ENCODE measurements at places on chromosomes 1 and 21. TPM values are rescaled to one million over a fixed set of nuclear protein-coding genes. Genes with fewer than 3 reads are reported as not detected.

DNA sequence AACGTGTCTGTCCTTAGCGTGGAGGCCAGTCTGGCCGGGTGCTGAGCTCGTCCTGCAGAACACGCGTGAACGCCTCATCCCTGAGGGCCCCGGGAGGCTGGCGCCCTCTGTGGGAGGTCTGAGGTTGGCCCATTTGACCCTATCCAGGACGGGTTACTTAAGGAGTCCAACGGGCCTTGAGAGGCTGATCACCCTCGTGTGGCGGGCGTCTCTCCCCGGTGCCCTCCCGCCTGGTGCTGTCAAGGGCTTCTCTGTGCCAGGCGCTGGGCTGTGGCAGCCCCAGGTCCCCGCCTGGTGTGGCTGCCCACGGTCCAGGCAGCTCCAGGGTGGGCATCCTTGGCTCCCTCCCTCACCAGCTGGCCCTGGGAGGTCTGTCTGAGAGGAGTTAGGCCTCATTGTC lies 9.7 kb downstream of the SKI start:
- no peak for DNase-seq

ANKRD65 gene
- not detected for total RNA-seq

- DNase-seq, result no peak
Observed at GRCh38 chr1:160131803-160132565, 16.4 kb downstream of the ATP1A2 start.

TMEM125 gene
- not detected for total RNA-seq

DNA sequence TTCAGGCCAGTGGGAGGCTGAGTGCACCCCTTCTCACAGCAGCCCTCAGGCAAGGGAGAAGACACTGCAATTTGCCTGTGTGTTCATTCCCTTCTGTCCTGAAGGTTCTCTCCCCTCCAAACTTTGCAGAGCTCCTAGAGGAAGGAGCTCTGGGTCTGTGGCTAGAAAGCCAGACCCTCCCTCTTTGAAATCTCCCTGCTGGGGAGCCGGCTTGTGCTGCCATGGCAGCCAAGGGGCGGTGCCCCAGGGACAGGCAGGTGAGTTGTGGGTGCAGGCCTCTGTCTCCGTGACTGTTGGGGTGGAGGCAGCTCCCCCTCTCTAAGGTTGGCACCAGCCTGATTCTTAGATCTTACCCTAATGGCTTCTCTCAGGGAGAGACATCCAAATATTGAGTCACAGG lies 53.0 kb downstream of the OLFML2B start:
- no peak for DNase-seq

DNA sequence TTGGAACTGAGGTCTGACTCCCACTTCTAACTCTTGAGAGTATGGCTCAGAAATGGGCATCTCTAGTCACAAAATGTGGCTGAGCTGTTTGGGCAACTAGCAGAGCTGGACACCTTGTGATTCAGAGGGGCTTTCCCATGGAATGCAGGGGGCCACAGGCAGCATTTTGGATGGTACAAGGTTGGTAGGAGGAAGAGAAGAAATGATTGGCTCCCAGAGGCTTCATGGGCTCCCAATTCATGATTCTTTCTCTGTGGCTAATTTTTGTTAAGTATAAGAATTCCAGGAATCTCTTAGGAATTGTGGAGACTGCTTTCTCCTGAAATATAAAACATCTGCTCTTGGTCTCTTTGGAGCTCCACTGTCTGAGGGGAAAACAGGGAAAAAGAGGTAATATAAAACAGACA lies 49.7 kb downstream of the PBX1 start:
- DNase-seq, result no peak

SPRR2B gene
- total RNA-seq, result not detected

- DNase-seq, result no peak
Observed at GRCh38 chr1:63730211-63730610, 43.6 kb upstream of the ROR1 start.

FLVCR1 gene
- total RNA-seq, result 10.6 TPM

GRCh38 chr1:207097871-207098324 lies 6.1 kb upstream of the C4BPA start:
- DNase-seq, result no peak

DNA sequence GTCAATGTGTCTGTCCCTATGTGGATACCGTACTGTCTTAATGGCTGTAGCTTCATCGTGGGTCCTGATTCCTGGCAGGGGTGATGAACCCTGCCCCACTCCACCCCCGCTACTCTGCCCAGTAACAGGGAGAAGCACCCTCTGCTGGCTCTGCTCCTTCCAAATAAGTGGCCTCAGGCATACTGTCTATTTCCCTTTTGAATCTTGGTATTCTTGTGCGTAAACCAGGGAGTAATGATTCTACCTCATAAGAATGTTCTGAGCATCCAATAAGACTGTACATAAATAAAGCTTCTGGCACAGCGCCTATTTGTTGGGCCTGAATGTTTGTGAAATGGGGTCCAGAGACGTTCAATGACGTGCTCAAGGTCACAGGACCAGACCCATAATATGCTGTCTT lies 35.2 kb upstream of the CTPS1 start:
- no peak for DNase-seq

GRCh38 chr1:226634611-226635246 lies 86.2 kb downstream of the STUM start:
- DNase-seq, result peak; percentile 39

GRCh38 chr1:184405801-184406142 lies 18.9 kb downstream of the C1orf21 start:
- DNase-seq, result no peak

DNA sequence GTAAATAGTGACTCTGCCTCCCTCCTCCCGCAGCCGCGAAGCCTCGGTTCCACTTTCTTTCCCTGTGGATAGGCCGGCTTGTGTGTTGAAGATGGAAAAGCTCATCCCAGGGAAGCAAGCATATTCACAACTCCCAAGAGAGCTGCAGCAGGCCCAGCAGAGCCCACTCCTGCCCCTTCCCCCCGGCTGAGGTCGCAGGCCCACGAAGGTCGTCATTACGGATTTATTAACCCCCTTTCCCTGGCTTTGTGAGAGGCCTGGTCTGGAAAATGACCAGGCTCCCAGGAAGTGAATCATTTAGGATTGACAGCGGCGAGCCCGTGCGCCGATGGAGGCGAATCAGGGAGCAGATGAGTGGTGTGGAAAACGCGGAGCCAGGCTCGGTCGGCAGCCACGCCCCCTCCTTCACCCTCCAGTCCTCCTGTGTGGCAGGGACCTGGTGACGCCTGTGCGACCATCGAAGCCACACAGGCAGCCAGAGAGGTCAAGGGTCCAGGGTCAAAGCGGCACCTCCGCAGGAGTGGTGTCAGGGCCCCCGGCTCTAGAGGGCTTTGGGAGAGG lies 93.4 kb downstream of the PRDM16 start:
- no peak for DNase-seq

HMGN2 gene
- total RNA-seq, result 846 TPM

DNA sequence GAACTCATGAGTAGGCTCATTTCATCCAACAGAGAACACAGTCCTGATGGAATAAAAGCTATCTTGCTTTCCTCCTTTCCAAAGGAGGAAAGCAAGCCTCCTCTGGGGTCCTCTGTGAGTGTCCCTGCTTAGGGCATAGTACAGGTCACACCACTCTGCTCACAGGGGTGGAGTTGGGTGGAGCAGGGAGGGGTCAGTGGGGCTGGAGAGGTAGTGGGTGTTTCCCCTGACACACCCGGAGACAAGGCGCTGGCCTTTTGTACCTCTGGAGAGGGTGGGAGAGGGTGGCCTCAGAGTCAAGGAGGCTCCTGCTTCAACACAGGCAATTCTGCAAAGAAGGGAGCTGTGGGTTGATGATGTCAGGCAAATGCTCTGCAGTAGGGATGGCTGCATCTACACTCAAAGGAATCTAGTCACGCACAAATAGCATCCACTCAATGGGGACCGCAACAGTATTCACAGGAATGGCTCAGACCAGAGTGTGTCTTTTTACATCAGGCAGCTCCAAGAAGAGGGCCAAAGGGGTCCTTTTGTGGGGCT lies 58.6 kb upstream of the PLXNA2 start:
- DNase-seq, result no peak

DNA sequence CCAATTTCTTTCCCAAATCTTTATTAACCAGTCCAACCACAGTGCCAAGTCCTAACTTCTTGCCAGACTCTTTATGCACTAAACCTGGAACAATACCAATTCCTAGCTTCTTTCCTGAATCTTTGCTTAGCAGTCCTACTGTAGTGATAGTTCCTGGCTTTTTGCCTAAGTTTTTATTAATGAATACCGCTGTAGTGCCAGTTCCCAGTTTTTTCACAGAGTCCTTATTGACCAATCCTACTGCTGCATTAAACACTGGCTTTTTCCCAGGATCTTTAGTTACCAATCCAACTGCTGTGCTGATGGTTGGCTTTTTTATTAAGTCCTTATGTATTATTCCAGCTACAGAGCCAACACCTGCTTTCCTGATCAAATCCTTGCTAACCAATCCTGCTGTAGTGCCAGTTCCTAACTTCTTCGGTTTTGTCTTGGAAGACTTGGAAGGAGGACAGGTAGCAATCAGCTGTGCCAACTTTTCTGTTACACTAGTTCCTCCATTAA lies 80.8 kb downstream of the ASH1L start:
- DNase-seq, result no peak

GRCh38 chr1:183003203-183003602 lies 20.0 kb upstream of the LAMC1 start:
- no peak for DNase-seq

LCE1B gene
- total RNA-seq, result not detected

- no peak for DNase-seq
Observed at GRCh38 chr21:31176080-31176551, 137.8 kb upstream of the KRTAP19-8 start.

GRCh38 chr1:244937099-244937498 lies 72.8 kb upstream of the HNRNPU start:
- DNase-seq, result no peak

CFHR2 gene
- total RNA-seq, result not detected

- DNase-seq, result no peak
Observed at GRCh38 chr21:16476056-16476825, 746.5 kb downstream of the USP25 start.

DNA sequence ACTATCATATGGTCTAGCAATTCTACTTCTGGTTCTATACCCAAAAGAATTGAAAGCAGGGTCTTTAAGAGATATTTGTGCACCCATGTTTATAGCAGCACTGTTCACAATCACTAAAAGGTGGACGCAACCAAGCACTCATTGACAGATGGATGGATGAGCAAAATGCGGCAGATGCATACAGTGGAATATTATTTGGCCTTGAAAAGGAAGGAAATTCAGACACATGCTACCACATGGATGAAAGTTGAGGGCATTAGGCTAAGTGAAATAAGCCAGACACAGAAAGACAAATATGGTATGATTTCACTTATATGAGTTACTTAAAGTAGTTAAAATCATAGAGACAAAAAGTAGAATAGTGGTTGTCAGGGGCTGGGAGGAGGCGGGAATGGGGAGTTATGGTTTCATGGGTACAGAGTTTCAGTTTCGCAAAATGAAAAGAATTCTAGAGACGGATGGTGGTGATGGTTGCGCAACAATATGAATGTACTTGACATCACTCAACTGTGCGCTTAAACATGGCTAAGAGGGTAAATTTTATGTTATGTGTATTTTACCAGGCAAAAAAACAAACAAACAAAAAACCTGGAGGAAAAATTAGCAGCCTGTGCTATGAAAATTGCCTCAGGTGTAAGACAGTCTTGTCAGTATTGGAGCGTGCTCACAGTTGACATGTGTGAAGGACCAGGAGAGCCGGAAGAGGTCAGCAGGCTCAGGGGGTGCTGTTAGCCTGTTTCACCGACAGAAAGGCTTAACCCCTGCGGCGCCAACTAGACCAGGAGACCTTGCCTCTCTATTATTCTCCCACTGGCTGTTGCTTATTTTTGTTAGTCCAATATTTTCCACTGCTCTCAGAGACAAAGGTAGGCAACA lies 26.5 kb downstream of the CD247 start:
- DNase-seq, result no peak
